Stimulated activated CD4-positive, alpha-beta T cell treated with anti-CD3 and anti-CD28 coated beads, Interleukin-1b, Interleukin-23, amount 100 ng/mL, for 48 hours (primary cell): ENCODE measurements at places on chromosomes 3 and 15.

DNA sequence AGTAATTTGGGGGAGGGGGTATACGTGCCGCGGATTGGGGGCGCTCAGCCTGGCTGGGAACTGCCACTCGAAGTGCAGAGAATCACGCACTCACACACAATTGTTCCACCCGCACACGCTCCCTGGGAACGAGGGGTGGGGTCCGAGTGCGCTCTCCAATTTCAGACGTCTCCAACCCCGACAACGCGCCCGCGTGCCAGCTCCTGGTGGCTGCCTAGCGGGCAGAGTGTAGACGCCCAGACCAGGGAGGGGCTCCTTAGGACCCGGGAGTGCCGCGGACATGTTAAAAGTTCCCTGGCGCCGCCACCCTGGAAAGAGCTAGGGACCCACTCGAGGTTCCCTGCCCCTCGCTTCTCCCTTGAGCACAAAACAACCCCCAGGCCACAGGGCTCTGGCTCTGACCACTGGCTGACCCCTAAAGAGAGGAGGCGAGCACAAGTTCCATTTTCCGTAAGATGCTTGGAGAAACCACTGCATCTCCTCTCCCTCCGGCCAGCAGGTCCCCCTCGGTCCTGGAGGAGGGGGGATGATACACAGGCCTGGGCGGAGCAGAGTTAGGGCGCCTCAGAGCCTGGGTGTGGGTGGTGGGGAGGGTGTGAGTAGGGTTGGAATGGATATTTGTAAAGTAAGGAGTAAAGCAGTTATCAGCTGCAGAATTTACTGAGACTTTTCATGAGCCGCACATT is 894 bp upstream of the ANKRD63 start:
- DNase-seq, result no peak

- DNase-seq, result no peak
Observed at GRCh38 chr3:190595179-190595795, 81.4 kb downstream of the IL1RAP start.

GRCh38 chr3:68288085-68288484 is 633.7 kb upstream of the SUCLG2 start:
- no peak for DNase-seq

DNA sequence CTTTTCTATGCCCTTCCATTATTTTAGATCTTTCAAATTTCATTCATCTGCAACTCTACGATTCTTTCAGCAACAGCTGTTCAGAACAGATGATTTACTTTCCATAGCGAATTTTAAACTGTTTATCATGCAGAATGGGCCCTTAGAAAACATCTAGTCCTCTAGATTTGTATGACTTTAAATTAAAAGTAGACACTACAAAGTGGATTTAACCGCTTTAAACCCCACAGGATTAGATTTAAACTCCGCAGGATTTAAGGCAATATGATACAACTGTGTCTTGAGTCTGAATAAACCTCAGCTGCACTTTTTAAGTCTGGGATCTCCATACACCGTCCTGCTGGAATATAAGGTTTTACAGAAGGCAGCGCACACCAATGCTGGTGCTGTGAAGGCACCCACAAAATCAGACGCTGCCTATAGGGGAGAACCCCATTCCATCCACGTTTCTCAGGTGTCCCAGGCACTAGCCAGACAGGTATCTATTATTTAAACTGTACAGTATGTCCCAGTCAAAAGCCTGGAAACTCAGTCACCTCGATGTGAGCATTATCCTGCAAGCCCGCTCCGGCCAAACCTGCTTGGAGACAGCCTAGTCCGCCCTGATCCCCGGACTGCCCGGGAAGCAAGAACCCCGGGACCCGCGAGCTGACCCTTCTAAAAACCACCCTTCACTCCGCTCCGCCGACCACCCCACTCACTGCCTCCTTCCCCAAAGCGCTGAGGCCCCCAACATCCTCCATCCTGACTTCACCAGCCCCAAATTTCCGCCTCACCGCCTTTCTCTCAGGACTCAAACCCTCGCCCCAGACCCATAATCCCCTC is 768 bp downstream of the ANO10 start:
- no peak for DNase-seq

GRCh38 chr3:160163229-160163878 is 61.9 kb upstream of the C3orf80 start:
- DNase-seq, result no peak

DNA sequence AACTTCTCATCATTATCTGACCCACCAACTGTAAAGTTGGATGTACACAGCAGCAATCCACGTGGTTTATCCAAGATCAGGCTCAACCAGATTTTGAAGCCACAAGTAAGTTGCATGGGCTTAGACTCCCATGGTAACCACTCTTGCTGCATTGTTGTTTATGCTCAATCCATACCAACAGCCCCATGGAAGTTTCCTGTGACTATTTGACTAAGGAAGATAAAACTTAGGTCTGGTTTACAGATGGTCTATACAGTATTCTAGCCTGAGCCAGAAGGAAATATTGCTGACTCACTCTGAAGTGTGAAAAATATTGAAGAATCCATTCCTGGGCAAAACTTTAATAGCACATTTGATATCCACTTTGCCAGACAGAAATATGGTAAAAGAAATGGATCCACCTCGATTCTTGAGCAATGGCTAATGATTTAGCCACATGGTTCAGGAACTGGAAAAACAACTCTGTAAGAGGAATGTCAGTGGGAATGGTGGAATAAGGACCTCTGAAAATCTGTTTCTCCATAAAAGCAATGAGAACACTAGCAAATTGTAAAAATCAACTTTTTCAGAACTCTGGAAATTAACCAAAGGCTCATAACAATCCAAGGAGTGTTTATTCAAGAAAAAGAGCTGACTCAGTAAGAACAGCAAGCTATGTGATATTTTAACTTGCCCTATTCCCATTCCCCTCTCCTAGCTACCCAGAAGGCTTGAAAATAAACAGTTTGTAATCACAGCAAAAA is 162.9 kb upstream of the STT3B start:
- no peak for DNase-seq

- DNase-seq, result no peak
Observed at GRCh38 chr3:73315706-73316105, 254.2 kb downstream of the EBLN2 start.
